ENCODE measurements at places on chromosomes 16 and 17.

DNA sequence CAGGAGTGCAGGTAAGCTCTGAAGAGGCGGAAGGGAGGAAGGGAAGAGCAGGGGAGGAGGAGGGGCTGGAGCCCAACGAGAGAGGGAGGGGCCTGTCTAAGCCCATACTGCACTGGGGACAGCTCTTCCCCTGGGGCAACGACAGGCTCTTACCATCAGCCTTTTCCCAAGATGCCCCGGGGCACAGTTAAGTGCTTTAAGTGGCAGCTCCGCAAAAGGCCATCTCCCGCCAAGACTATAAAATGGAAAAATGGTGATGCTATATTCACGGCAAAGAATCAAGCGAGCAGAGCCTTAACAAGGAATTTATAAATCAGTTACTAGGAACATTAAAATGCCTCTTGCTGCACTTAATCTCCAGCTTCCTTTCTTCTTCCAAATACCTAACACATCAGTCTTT, 110.2 kb upstream of the NLRP1 start:
- DNase-seq, result no peak

DNA sequence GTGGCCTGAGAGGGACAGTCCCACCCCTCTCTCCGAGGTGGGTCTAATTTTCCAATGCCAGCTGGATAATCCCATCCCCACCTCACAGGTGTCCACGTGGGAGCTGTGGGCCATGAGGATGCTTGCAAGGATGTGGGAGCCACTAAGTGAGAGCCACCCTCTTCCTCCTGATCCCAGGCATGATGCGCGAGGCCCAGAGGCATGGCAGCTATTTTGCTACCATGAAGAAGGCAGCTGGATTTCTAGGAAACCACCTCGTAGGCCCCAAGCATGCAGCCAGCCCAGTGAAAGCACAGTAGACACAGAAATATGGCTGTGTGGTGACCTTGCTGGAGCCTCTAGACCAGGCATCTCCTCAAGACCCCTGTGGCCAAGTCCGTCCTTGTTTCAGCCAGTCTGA, 20.4 kb downstream of the KDM8 start:
- DNase-seq, result no peak

GRCh38 chr16:30794634-30795033, 7.6 kb upstream of the ZNF629 start:
- no peak for DNase-seq

DNA sequence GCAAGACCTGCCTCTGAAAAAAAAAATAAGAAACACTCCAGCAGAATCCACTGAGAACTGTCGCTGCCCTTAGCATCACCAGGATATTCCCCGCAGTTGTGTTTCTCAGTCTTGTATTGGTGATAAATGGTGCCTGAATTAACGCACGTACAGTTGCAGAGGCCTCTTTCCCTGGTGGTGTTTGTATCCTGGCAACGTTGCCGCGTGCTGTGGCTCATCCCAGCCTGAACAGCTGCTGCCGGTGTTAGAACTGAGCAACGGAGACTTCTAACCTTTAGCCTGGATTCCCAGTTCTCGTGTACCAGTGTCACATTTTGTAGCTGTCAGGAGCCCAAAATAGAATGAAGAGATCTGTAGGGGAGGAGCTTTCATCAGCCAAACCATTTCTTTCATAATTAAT, 4.8 kb downstream of the MLYCD start:
- no peak for DNase-seq

DNA sequence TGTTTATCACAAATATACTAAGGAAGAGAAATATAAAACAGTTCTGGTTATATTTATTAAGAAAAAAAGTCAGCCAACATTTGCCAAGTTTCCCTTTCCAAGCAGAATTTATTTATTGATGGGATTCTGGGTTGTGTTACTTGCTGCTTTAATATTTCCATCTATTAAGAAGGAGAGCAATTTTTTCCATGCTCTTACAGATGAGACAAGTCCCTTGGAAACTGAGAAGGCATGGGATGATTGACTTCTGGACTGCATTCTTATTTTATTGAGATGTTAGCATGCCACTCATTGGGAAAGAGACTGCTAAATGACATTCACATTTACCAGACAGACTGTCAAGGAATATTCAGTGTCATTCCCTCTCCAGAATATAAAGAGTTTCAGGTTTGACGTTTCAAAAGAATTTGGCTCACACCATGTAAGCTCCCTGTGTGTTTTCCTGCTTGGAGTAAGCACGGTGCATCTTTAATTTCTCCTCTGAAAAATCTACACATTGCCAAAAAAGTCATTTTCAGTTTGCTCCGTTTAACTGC, 1565.2 kb upstream of the GOT2 start:
- DNase-seq, result no peak

DNA sequence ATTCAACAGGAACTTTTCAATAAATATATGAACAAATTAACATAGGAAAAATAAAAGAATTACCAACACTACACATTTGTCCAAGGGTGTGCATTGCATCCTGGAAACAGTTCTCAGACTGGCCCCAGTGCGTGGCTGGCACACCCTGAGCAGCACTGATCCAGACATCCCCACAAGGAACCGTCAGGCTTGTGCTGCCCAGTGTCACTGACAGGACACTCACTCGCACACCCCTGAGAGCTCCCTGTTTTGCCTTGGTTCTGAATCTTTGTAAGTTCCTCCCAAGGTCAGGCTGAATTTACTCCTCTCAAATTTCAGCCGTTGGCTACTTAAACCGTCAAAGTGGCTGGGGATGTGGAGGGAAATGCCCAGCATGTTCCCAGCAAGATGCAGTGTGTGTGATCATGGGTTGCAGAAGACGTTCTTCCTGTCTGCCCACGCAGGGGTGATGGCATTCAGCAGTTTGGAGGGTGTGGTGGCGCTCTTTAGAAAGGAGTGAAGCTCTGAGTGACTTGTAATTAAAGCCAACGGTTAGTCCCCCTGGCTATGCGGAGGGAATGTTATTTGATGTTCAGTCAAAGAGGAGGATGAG, 1.7 kb downstream of the MT2A start:
- peak; percentile 58 for DNase-seq

DNA sequence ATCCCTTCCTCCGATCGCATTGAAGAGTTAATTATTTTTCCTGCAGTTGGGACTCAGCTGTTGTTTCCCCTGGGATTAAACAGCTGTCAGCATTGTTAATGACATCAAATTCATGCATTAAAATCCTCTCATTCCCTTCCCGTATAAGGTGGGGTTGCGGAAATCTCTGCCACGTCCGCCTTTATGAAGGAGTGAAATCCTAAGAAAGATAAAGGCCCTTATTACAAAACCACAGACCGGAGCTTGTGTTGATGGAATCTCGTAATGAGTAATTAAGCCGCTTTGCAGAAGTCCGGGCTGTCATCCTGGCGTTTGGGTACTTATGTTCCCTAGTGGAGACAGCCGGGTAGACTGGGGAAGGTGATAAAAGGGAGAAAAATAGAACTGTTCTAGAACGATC, 627.6 kb downstream of the MAF start:
- no peak for DNase-seq

GRCh38 chr17:78315355-78316114, 44.3 kb downstream of the SOCS3 start:
- DNase-seq, result peak; percentile 27

DNA sequence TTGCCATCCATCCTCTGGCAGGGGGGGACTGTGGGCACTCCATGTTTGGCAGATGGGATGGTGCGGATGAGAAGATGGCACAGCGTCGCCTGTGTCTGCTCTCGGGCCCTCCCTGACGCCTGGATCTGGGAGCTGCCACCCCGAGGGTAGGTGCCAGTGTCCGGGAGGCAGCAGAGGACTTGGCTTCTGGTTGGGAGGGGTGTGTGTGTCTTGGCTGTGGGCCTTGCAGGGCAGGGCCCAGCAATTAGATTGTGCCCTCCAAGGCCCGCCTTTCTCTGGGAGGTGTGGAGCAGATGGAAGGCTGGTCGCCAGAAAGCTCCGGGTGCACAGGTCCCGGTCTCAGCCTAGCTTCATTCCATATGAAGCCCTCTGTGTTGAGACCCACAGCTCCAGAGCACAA, 1.4 kb downstream of the RAP1GAP2 start:
- DNase-seq, result no peak

DNA sequence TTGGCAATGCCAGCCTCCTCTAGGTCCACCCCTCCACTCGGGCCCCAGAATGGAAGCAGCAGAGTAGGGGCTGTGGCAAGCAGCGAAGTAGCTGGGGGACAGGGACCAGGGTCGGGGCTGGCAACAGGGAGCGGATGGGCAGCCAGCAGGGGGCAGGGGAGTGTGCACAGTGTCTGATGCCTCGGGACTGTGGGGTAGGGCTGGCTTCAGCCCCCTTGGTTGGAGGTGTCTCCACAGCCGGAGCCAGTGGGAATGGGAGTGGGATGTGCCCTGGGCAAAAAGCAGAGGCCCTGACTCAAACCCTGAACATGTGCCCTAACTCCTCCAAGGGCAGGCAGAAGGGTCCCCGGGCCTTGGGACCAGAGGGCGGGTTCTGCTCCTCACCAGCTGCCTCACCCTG, 18.5 kb upstream of the ARHGAP27 start:
- DNase-seq, result no peak

DNA sequence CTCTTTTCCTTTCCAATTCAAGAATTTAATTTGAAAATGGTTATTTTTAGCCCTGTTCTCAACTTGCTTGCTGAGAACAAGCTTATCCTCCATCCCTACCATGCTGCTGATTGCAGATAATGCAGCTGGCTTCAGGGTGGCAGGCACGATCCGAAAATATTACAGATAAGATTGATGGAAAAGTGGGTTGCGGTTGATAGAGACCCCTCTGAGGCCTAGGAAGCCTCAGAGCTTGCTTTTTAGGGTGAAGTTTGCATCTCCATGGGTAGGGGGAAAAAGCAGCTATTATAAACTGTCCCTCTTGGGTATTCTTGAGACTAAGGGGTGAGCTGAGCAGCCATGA, 116.5 kb upstream of the GOT2 start:
- no peak for DNase-seq

- DNase-seq, result no peak
Measured at GRCh38 chr16:85462714-85463611, 150.2 kb upstream of the GSE1 start.

GRCh38 chr17:28532050-28532960, 20.1 kb downstream of the UNC119 start:
- no peak for DNase-seq

- no peak for DNase-seq
Measured at GRCh38 chr16:58425756-58426494, 33.7 kb downstream of the GINS3 start.

DNA sequence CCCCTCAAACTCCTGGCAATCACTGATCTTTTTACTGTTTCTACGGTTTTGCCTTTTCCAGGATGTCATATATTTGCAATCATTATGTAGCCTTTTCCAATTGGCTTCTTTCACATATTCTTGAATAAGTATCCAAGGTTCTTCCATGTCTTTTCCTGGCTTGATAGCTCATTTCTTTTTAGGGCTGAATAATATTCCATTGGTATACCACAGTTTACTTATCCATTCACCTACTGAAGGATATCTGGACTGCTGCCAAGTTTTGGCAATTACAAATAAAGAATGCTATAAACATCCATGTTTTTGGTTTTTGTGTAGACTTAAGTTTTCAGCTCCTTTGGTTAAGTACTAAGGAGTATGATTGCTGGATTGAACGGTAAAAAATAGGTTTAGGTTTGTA, 16.0 kb downstream of the GPATCH8 start:
- no peak for DNase-seq

DNA sequence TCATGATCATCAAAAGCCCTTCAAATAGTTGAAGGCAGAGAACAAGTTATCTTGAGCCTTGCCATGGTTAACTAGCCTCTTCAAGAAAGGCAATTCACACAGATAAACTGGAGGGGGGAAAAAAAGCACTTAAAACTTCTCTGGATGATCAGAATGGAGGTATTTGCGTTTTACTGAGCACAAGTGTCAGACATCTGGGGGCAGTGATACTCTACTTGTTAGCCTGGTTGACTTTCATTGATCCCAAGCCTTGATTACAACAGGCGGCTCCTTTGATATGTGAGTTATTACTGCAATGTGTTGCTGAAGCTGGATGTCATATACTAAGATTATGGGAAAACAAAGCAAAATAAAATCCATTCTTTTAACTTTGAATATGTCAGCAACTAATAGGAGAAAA, 155.0 kb upstream of the HS3ST3A1 start:
- DNase-seq, result no peak

DNA sequence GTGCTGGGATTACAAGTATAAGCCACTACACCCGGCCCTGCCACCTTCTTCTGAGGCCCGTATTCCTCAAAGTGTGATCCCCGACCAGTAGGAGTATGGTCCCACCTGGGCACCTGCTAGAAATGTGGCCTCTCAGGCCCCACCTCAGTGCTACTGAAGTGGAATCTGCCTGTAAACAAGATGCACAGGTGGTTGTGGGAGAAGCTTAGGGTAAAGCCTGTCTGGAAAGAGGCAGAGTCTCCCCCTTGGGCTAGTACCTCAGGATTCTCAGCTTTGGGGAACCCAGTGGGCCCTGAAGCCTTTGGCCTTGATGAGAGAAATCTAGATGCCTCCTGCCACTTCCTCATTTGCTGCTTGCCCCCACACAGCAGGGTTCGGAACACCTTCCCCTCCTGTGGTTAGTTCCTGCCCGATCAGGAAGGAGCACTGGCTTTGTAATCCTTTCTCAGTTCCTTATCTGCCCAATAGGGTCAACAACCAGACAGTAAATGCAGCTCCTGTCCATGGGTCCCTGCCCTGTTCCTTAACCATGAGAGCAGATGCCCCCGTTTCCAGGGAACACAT, 25.2 kb downstream of the TK2 start:
- no peak for DNase-seq

GRCh38 chr16:6603780-6604325, 728.8 kb upstream of the RBFOX1 start:
- no peak for DNase-seq

DNA sequence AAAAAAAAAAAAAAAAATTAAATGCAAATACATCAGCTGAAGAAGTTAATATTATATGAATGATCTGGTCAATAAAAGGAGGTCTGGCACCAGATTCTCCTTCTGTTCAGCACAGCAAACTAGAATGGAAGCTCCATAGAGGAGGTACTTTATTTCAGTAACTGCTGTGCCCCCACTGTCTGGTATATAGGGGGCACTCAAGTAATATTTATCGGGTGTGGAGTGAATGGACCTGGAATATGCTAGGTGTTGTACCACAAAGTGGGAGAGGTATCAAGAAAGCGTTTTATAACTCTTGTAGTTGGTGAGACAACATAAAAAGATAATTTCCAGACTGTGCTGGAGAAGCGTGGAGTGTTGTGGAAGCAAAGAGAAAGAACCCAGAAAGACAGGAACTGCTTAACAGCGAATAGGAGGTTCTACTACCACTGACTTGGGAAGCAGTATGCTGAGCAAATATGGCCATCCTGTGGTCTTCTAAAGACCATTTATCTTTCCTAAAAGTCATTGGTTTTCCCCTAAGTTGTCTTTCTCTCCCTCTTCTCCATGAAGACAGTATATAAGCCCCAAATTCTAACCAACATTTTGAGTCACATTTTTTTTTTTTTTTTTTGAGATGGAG, 12.2 kb upstream of the PRKCA start:
- DNase-seq, result no peak

GRCh38 chr16:53922067-53922806, 218.3 kb downstream of the FTO start:
- no peak for DNase-seq
